AML-193 (cell line): ENCODE measurements at places on chromosomes 3 and 15.

GRCh38 chr3:69746119-69746518 lies 6.9 kb downstream of the MITF start:
- no peak for DNase-seq

DNA sequence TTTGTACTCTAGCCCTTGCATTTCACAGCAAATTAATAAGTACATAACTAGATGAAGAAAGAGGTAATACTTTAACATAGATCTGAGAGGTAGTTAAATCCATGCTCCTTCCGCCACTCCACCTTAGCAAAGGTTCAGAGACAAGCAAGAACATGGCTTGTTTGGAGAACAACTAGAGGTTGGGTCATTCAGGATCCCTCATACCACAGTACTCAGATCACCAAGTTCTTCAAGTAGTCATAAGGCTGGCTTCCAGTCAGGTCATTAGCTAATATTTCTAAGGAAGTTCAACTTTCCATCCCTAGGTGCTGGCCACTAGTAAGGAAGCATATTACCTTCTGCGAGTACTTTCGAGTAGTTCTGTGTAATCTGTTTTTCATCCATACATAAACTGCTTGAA lies 44.1 kb downstream of the CD200R1 start:
- DNase-seq, result no peak

GRCh38 chr15:40096094-40096891 lies 12.4 kb downstream of the BMF start:
- no peak for DNase-seq

DNA sequence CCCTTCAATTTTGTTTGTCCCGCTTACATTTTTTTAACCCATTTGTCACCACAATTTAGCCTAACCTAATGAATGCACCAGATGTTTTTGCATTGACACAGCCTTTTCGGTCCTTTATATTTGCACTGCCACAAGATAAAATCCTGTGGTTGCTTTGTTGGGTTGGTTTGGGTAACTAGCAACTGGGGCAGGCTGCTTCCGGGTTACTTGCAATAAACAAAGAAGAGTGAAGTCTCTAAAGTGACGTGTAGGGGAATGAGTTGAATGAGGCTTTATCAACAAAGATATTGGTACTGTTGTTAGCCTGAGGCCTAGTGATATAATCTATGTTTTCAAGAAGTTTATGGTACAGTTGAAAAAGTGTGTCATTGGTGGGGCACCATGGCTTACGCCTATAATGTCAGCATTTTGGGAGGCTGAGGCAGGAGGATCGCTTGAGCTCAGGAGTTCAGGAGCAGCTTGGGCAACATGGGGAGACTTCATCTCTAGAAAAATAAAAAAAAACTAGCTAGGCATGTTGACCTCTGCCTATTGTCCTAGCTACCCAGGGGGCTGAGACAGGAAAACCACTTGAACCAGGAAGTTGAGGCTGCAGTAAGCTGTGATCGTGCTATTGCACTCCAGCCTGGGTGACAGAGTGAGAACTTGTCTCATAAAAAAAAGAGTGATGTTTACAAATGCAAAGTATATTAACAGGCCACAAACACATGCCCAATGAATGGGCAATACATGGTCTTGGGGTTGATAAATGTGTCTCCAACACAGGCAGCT lies 121.8 kb downstream of the OXSM start:
- no peak for DNase-seq

- no peak for DNase-seq
Observed at GRCh38 chr15:43527016-43527801, 9.8 kb downstream of the MAP1A start.

DNA sequence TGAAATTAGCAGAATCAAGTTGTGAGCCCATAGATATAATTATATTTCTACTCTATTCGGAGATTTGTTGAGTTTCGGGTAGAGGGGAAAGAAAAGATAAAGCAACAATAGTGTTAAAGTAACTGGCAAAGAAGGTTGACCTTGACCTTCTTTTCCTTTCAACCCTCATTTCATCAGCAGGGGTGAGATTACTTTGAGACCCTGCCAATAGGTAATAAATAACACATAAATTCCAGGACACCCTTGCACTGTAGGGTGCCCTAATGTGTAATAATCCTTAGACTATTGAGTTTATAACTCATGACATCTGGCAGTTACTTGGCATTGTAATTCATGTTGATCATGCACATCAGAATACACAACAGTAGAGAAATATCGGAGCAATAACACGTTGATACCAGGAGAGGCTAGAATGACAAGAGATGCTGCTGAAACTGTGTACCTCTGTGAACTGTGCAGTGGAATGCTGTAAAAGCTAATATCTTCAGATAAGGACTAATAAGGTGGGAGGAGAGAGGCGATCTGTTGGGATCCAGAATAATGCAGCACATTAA lies 426.7 kb downstream of the ROBO2 start:
- DNase-seq, result no peak

- DNase-seq, result no peak
Observed at GRCh38 chr3:61828880-61829721, 267.7 kb downstream of the PTPRG start.

DNA sequence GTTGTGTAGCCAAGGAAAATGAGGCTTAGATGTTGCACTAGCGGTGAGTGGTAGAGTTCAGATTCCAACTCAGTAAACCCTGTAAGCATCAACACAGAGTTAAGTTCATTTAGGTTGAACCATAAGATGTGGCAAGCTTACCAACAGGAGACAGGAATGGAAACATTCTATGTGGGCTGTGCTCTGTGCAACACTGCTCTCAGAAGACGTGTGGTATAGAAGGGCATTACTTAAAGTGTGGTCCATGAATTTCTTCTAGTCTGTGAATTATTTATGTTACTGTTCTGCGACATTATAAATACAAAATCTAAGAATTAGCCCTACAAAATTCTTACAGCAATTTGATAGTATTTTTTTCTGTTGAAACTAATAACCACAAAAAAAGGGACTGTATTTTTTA lies 213.3 kb downstream of the GRM7 start:
- no peak for DNase-seq

DNA sequence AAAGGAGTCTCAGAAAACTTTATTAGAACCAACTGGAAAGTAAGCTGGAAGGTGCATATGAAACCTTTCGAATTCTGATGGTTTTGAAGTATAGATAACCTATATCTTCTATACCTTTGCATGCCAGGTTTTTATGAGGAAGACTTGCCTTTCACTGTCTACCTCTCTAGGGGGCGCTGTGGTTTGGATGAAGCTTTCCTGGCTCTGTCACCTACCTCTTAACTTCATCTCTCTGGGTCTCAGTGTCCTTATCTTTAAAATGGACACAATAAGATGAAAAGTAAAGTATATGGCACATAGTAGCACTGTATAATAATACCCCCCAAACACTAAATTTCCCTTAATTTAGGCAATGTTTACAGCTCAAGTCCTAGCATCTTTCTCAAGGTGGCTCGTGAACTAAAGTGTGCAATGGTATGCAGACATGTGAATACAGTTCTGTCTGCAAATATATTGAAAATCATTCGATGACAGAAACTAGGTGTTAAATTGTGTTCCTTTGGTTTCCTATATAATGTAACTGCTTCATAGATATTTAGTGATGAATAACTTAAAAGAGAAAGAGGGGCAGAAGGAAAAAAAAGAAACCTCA lies 314.3 kb downstream of the CHST2 start:
- peak; percentile 67 for DNase-seq
